ENCODE measurements at places on chromosomes 1 and 21. TPM values are rescaled to one million over a fixed set of nuclear protein-coding genes. Genes with fewer than 3 reads are reported as not detected.

GRCh38 chr1:26278303-26278702, 1.6 kb upstream of the SH3BGRL3 start:
- DNase-seq: no peak

- DNase-seq: no peak
Measured at GRCh38 chr1:180157576-180158057, 2.9 kb downstream of the QSOX1 start.

Gene DNASE2B
- not detected for total RNA-seq

Gene IGFN1
- total RNA-seq: 0.10 TPM

Gene OR2T3
- not detected for total RNA-seq

Data from glomerular endothelial cell (primary cell).